ENCODE measurements at places on chromosomes 1 and 21. TPM values are rescaled to one million over a fixed set of nuclear protein-coding genes. Genes with fewer than 3 reads are reported as not detected.

PCAT6 gene
- total RNA-seq, result not detected

ABCA4 gene
- 0.51 TPM for total RNA-seq

HDAC1 gene
- total RNA-seq, result 28.6 TPM

OR2L13 gene
- not detected for total RNA-seq

CCDC27 gene
- total RNA-seq, result not detected

MX1 gene
- total RNA-seq, result 47.5 TPM

UTS2 gene
- 0.34 TPM for total RNA-seq

CSF3R gene
- 62.7 TPM for total RNA-seq

MR1 gene
- total RNA-seq, result 14.3 TPM

FMO1 gene
- 4.0 TPM for total RNA-seq

TMEM240 gene
- total RNA-seq, result 3.2 TPM

LYPD8 gene
- total RNA-seq, result not detected

NUF2 gene
- total RNA-seq, result 0.57 TPM

ZMYND12 gene
- total RNA-seq, result not detected

Data from subcutaneous adipose tissue (tissue), 4 donors.